Skeletal muscle tissue (tissue), 5 donors: ENCODE measurements at places on chromosomes 13 and 19. TPM values are rescaled to one million over a fixed set of nuclear protein-coding genes. Genes with fewer than 3 reads are reported as not detected.

Gene CCDC70
- not detected for total RNA-seq

Gene MISP3
- not detected for total RNA-seq

Gene TLE2
- 9.4 TPM for total RNA-seq

Gene CYP4F8
- total RNA-seq, result not detected

Gene ALKBH6
- total RNA-seq, result 4.7 TPM

Gene DAND5
- total RNA-seq, result not detected

Gene SOX21
- not detected for total RNA-seq

Gene SHFL
- total RNA-seq, result 5.2 TPM

Gene RFPL4AL1
- not detected for total RNA-seq

Gene EXOC3L2
- 2.1 TPM for total RNA-seq

Gene WASF3
- 4.7 TPM for total RNA-seq

Gene PSG6
- not detected for total RNA-seq

Gene COL4A1
- total RNA-seq, result 774 TPM

Gene EDNRB
- 13.0 TPM for total RNA-seq

Gene PLD3
- 120 TPM for total RNA-seq

Gene PTH2
- not detected for total RNA-seq

Gene MAG
- 1.6 TPM for total RNA-seq

Gene CEACAM20
- not detected for total RNA-seq

Gene SH3GL1
- 16.2 TPM for total RNA-seq

Gene OR10H3
- not detected for total RNA-seq

Gene MBD3L3
- total RNA-seq, result not detected

Gene KMT2B
- total RNA-seq, result 5.7 TPM

Gene ANKRD24
- total RNA-seq, result not detected

Gene LRFN3
- 0.52 TPM for total RNA-seq
